ENCODE measurements at places on chromosomes 12 and 14. TPM values are rescaled to one million over a fixed set of nuclear protein-coding genes. Genes with fewer than 3 reads are reported as not detected.
A peak's percentile ranks its signal among the peaks of the same experiment; 100 is the strongest.

SPRYD4 gene
- 4.2 TPM for total RNA-seq

PLBD1 gene
- 91.7 TPM for total RNA-seq

SLC17A8 gene
- total RNA-seq, result 0.91 TPM

CHFR gene
- 41.4 TPM for total RNA-seq

DHRS2 gene
- 2.1 TPM for total RNA-seq

PLEKHG3 gene
- total RNA-seq, result 106 TPM

NUP37 gene
- 25.6 TPM for total RNA-seq

DNA sequence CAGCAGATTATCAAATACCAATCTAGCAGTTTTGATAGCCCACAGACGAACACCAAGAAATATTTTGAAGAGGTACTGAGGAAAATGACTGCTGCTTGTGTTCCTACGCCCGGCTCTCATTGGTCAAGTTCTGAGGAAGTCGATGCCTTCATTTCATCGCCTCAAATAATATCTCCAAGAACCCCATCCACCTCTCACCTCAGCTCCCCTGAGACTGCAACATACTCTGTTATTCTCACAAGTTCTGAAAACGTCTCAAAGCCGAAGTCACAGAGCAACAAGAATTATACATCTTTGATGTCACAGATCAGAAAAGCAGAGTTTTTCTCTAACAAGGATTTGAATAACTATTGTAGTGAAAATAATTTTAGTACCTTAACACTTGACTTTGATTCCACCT lies 55.5 kb upstream of the BCAT1 start:
- no peaks in the 10 kb centered on the region for H3K27me3 ChIP-seq
- H3K4me1 ChIP-seq, result no peaks in the 10 kb centered on the region
- no peaks in the 10 kb centered on the region for H3K36me3 ChIP-seq
- H3K4me3 ChIP-seq, result no peak overlapping the region
- H3K27ac ChIP-seq, result no peak overlapping the region

- DNase-seq, result no peak
- H3K4me3 ChIP-seq, result no peak overlapping the region
- peaks cover 34% of the 10 kb centered on the region for H3K27me3 ChIP-seq
- no peaks in the 10 kb centered on the region for H3K36me3 ChIP-seq
Observed at GRCh38 chr12:49539406-49540228, 787 bp downstream of the KCNH3 start.

- H3K4me1 ChIP-seq, result no peaks in the 10 kb centered on the region
- H3K27me3 ChIP-seq, result no peaks in the 10 kb centered on the region
- no peaks in the 10 kb centered on the region for H3K36me3 ChIP-seq
- no peak overlapping the region for H3K4me3 ChIP-seq
Observed at GRCh38 chr12:127620735-127621355, 646.1 kb upstream of the TMEM132C start.

DNA sequence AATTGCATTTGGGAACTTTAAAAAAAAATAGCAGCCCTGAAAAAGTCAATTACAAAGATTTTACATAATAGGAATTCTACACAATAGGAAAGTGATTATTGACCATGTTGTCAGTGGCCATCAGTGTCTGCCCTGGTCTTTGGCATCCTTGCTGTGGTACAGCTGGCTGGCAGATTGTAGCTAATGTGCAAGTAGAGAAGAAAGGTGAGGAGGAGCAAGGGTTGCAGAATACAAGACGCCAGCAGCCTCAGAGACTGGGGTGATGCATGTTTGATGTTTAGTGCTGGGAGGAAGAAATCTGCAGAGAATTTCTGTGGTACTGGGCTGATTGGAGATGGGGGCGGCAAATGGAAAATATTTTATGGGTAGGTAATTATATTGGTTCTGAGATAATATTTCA lies 322.9 kb downstream of the TMEM117 start:
- H3K4me1 ChIP-seq, result no peaks in the 10 kb centered on the region

DNA sequence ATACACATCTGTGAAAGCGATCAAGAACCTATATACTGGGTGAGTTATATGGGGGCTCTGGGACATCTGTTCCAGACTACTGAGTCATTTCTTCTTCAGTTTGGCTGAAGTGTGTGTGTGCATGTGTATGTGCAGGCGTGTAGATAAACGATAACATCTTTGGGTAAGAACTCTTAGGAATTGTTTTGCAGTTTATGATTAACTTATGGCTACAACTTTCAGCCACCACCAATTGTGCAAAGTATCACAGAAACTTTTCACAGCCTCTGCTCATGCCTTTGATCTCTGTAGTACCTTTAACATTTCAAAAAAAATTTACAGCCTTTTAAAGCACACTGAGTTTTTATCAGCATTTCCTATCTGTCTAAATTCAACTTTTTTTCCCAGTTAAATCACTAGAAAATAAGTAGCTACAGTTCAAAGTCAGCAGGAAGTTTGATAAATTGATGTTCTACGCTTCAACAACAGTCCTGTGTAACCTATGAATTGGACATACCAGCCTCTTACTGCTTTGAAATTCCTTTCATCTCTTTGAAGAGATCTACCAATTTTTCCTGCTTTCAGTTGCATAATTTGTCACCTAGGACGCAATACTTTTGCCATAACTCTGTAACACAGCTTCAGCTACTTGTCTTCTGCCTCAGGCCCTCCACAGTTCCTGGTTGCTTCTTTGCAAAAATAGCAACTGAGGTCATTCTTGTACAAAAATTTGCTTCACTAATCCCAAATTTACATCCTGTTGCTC lies 43.0 kb downstream of the PPM1H start:
- H3K36me3 ChIP-seq, result no peaks in the 10 kb centered on the region
- no peaks in the 10 kb centered on the region for H3K27me3 ChIP-seq
- no peak overlapping the region for H3K27ac ChIP-seq
- H3K4me3 ChIP-seq, result no peak overlapping the region
- DNase-seq, result no peak

DNA sequence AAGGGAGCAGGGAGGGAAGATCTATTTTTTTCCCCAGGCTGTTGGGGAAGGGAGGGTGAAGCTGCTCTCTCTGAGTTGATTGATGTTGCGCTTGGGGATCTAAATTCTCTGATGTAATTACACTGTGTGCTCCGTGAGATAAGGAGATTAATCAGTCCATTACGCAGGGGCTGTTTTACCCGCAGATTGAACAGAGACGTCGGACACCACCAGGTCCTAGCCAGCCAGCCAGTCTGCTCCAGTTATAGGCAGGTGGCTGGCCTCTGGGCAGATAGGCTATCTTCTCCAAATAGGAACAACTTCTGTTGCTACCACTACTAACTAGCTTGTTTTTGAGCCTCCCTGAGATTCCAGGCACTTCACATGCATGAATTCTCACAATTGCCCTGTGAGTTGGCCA lies 91.1 kb downstream of the SRRM4 start:
- no peak for DNase-seq
- no peak overlapping the region for H3K4me3 ChIP-seq
- no peaks in the 10 kb centered on the region for H3K27me3 ChIP-seq

DNA sequence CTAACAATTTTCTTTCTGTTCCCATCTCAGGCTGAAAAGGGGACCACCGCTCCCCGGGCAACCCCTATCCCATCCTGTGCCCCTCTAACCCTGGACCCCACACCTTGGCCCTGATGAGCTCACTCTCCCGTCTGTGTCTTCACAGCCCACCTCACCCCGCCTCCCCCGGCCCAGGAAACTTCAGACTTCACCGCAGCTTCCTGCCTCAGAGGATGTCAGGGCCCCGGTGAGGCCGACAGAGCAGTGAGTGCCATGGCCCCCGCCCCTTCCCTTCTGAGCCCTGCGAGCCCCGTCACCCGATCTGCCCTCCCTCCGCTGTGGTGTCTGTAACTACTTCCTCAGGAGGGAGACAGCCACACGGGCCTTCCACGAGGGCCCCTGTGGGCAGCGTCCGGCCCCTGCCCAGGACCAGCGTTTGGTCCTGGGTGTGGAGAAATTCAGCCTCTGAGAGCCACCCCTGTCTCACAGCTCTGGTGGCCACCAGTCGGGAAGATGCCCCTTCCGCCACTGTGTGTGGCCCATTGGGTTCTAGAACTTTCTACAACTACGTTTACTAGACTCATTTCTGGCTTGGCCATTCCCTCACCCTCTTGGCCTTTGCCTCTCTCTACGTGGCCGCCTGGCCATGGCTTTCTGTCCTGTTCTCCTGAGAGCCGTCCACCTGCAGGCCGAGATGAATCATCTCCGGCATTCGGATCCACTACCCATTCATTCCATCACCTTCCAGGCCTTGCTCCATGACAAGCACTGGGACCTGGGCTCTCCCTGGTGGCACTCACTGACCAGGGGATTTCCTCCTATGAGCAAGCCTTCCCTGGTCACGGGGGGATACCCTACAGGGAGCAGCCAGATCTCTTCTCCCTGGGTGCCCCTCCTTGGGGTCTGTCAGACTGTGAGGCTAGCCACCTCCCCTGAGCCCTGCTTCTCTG lies 3.4 kb downstream of the RHOF start:
- H3K4me1 ChIP-seq, result peaks cover 13% of the 10 kb centered on the region
- H3K27me3 ChIP-seq, result no peaks in the 10 kb centered on the region
- H3K4me3 ChIP-seq, result no peak overlapping the region
- H3K36me3 ChIP-seq, result no peaks in the 10 kb centered on the region
- DNase-seq, result peak; percentile 61

DNA sequence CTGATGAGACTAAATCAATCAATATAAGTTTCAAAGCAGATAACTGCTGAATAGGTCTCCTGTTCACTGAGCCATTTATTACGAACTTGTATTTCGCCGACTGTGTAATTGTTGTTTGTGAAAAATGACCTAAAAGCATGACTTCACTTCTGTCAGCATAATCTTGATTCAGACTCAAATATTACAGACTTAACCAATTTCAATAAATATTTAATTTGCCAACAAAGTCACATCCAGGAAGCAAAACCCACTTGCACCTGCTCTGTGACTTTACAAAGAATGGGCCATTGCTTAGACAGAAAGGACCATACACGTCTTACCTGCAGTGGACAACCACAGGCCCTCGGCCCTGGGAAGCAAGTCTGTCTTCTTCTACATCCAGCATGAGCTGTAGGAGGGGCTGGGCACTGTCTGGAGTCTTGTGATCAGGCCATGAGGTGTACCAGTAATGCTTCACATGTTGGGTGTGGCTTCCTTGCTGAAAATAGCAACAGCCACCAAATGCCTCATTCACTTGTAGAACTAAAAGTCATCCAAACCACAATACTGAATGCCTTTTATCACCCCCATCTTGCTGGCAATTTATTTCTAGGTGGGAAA lies 23.5 kb upstream of the PTPRB start:
- no peak for DNase-seq
- no peaks in the 10 kb centered on the region for H3K36me3 ChIP-seq
- H3K4me3 ChIP-seq, result no peak overlapping the region
- no peak overlapping the region for H3K27ac ChIP-seq
- H3K4me1 ChIP-seq, result no peaks in the 10 kb centered on the region

DNA sequence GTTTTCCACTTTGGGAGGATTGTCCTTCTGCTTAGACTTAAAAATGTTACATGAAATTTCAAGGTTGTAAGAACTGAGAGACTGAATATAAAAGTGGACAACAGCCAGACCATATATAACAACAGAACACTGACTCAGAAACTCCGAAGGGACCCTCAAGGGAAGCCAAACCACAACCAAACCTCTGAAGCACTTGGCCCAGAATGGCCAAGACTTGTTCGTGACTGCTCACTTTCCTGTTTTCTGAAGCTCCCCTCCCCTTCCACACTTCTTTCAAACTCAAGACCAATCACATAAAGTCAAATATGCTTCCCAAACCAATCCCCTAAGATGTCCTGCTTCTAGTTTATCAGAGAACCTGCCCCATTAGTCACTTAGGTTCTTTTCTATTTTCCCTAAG lies 13.7 kb downstream of the OR6J1 start:
- no peaks in the 10 kb centered on the region for H3K4me1 ChIP-seq
- no peak for DNase-seq
- H3K27ac ChIP-seq, result no peak overlapping the region
- H3K4me3 ChIP-seq, result no peak overlapping the region

DNA sequence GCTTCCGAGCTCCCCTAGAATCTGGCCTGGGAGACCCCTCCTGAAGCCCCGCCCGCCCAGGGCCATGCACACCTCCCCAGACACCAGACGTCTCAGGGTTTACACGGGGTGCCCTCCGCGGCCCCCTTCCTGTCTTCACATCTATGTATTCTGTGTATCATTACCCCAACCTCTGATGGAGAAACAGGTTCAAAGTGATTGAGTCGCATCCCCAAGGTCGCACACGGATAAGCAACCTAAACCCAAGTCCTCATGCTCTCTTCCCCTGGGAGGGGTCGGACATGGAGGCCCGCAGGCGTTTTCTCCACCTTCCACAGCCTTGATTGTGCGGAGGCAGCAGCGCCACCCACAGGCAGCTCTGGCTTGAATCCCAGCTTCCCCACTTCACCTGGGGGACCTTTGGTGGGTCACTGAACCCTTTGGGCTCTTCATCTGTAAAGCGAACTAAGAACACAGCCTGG lies 237.3 kb downstream of the BCL11B start:
- no peak for DNase-seq
- H3K4me3 ChIP-seq, result no peak overlapping the region
- no peaks in the 10 kb centered on the region for H3K36me3 ChIP-seq
- H3K4me1 ChIP-seq, result no peaks in the 10 kb centered on the region
- H3K27me3 ChIP-seq, result no peaks in the 10 kb centered on the region
- no peak overlapping the region for H3K27ac ChIP-seq

DNA sequence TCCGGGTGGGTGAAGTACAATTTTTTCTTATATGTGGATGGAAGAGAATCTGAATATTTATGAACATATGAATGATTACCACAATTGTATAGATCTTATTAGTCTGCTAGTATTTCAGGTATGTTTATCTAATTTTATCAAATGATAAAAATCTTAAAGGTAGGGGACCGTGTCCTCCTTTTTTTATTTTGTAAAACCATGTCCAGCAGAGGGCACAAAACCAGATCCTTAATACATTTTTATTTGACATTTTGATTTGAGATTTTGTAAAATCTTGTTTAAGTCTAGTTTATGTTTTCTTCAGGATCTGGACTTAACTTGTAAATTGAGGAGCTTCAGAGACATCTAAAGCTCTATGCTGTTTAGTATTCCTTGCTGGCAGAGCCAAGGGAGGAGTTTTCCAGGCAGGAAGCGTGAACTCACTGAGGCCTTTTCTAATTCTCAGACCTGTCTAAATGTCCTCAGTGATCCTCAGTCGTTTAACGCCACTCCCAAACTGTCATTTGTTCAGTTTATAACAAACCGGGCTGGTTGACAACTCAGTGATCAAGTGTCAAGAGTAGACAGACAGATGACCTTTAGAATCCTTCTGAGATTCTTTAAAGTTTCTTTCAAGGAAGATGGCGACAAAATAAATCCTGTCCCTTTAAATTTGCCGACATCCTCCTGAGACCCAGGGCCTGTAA lies 263.9 kb downstream of the KTN1 start:
- H3K27me3 ChIP-seq, result no peaks in the 10 kb centered on the region
- H3K27ac ChIP-seq, result no peak overlapping the region
- H3K4me1 ChIP-seq, result no peaks in the 10 kb centered on the region
- no peak overlapping the region for H3K4me3 ChIP-seq
- no peaks in the 10 kb centered on the region for H3K36me3 ChIP-seq
- no peak for DNase-seq
